ENCODE measurements at places on chromosomes 3 and 15. TPM values are rescaled to one million over a fixed set of nuclear protein-coding genes. Genes with fewer than 3 reads are reported as not detected.

DNA sequence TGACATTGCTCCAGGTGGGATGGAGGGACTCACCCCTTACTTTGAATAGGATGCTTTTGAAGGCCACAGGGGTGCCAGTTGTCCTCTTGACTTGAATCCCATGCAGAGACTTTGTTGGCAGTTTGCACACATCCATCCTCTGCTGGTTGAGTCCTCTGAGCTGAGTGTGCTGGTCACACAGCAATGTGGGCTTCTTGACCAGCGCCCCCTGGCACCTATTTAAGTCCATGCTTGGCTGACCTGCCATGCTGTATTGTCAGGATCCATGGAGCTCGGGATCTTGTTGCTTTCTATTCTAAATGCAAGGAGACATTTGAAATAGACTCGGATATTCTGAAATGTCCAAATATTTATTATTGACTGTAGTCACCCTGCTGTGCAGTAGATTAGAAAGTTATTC is 19.8 kb downstream of the RAB7A start:
- no peak for DNase-seq

Gene NAA80
- 9.7 TPM for total RNA-seq

Gene SLC2A2
- not detected for total RNA-seq

DNA sequence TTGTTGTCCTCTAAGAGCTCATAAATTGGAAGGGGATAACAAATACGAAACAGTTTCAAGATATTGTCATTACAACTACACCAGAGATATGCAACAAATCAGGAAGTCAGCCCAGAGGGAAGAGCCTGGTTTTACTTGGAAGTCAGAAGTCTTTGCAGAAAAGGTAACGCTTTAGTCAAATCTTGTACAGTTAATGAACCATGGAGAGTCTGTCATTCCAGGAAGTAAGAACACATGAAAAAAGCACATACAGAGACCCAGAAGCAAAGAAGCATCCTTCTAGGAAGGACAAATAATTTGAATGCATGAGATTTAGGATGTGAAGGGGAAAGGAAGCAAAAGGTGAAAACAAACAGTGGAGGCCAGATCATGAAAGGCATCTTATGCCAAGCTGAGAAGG is 19.6 kb downstream of the DYNC1LI1 start:
- no peak for DNase-seq

Gene CYP1A1
- 1.7 TPM for total RNA-seq

Gene GRK7
- total RNA-seq = not detected

Gene SLC15A2
- 1.4 TPM for total RNA-seq

GRCh38 chr3:171498921-171499320 is 38.7 kb upstream of the TNIK start:
- no peak for DNase-seq

DNA sequence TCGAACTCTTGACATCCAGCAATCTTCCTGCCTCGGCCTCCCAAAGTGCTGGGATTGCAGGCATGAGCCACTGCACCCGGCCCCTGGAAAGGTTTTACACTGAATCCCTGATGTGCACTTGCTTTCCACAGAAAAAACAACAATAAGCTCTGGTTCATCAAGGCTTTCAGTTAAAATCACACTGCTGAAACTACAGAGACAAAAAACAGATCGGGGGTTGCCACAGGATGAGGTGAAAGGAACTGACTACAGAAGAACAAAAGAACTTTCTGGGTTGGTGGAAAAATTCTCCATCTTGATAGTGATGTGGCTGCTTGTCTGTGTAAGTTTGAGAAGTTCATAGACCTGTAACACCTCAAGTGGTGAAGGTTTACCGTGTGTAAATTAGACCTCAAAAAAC is 2.9 kb downstream of the RAB43 start:
- DNase-seq = no peak

DNA sequence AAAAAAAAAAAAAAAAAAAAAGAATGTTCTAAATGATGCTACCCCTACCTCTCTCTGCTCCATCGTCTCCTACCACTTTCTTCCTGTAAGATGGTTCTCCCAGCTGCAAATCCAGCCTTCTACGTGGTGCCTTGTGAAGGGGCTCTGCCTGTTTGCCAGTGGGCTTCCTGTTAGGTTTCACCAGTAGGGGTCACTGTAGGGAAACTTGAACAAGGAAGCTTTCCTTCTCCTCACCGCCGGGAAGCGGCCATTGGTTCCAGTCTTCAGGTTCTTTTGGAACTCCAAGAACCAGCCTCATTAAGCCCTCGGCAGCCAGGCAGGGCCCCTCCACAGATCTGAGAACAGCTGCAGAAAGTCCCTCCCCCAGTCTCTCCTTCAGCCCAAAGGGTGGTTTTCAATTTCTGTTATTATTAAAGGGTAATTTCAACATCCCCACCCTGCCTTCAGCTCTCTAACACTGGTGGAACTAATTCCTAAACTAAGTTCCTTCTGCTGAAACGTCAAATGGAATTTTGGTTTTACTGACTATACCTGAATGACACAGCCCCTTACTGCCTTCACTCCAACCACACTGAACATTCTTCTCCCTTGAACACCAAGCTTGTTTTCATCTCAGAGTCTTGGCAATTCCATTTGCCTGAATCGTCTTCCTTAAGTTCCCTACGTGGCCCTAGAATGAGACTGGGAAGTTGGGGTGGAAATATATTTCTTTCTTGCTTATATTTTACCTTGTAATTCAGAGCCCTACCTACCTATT is 13.5 kb downstream of the MCCC1 start:
- DNase-seq = peak; percentile 14

DNA sequence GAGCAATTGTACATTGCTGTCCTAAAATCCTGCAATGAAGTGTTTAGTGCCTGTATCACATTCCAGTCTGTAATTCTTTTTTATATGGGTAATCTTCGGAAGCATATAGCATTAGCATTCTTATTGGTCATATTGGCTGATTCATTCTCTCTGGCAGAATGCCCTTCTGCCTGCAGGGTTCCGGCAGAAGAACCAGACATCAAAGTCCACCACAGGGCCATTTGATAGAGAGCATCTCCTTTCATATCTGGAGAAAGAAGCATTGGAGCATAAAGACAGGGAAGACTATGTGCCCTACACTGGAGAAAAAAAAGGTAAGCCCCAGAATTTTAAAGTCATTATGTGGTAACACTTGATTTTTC is 39.6 kb downstream of the TMOD3 start:
- no peak for DNase-seq

GRCh38 chr3:122665881-122666280 is 14.8 kb upstream of the PARP14 start:
- DNase-seq = no peak

Gene LRRC31
- not detected for total RNA-seq

DNA sequence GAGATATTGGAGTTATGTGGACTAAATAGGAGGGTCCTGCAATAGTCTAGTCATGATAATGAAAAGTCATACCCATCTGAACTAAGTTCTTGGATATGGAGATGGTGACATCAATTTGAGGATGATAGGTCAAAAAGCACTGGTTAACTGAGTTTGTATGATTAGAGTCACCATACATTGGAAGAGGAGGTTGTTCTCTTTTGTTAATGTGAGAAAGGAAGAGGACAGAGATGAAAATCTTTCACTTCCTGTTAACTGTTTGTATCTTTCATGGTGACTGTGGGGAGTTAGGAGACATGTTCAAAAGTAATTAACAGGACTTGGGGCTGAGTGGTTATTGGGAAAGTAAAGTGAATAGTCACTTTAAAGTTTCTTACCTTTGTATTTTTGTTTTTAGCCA is 11.1 kb downstream of the TMEM62 start:
- no peak for DNase-seq

- DNase-seq = no peak
Measured at GRCh38 chr15:70337277-70338186, 239.8 kb upstream of the TLE3 start.

Gene SNRK
- total RNA-seq = 21.4 TPM

DNA sequence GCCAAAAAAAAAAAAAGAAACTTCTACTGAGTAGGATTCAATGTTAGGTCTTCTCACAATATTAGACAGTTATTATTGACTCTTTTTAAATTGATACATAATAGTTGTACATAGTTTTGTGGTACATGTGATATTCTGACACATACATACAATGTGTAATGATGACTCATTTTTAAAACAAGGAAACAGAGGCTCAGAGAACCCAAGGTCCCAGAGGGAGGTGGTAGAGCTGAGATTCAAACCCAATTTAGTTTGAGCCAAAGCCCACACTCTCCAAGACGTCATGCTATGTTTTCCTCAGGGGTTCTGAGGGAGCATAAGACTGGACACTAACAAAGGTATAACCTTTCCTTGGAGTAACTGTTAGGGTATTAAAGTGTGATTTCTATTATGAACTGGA is 40.6 kb downstream of the MYO5C start:
- DNase-seq = no peak
